Large intestine (tissue), 12 donors: ENCODE measurements at places on chromosomes 5 and 9. TPM values are rescaled to one million over a fixed set of nuclear protein-coding genes. Genes with fewer than 3 reads are reported as not detected.
A peak's percentile ranks its signal among the peaks of the same experiment; 100 is the strongest.

DNA sequence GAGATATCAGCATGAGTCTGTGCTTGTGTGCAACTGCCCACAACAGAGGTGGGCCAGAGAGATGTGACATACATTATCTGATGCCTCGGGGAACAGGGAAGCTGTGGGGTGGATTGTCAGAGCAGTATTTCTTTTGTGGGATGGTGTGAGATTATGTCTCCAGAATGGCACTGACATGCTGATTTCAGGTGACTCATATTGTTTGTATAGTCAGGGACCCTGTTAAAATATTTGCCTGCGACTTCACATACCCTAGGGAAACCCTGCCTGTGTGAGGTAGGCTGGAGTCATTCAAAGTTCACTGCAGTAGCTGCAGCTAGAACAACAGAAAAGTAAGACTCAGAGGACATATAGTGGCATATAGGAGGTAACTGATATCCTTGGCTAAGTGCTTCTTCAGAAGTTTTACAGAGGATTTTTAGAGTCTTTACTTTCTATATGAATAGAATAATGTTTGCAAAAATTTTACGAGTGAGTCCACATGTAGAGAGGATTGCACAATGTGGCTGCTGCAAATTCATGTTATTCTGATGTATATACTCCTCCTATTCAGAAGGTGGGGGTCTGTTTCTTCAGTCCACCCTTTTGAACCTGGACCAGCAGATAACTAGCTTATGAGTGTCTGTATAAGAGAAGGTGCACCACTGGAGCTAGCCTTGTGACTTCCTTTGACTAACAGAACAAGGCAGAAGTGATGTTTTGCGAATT is 89.3 kb downstream of the MACIR start:
- DNase-seq = no peak

- DNase-seq = no peak
These were observed 208.6 kb upstream of the RGMB start for GRCh38 chr5:98564836-98565235.

- DNase-seq = no peak
These were observed 21.3 kb downstream of the HK3 start for GRCh38 chr5:176877793-176878331.

DNA sequence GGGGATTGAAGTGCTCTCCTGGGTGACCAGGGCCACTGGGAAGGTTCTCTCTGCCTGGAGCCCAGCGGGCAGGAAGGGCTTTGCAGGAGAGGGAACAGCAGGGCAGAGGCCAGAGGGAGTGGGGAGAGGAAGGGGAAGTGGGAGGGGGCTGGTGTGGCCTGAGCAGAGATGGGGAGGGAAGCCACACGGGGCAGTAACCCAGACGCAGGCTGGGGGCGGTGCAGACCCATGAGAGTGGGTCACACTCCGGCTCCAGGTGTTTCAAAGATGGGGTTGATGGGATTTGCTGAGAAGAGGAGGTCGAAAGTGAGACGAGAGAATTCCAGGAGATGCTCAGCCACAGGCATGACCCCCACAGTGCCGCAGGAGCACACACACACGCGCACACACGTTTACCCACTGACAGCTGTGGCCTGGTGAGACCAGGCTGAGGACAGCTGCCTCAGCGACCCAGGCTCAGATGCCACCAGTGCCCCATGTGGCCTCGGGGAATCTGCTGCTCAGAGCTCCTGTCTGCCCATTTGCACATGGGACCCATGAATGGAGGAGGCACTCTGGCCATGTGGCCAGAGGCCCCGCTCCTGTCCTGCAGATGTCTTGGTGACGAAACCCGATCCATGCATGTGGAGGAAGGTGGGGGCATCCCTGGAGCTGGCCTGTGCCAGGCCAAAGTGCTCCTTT is 32.7 kb upstream of the FCN2 start:
- no peak for DNase-seq

DNA sequence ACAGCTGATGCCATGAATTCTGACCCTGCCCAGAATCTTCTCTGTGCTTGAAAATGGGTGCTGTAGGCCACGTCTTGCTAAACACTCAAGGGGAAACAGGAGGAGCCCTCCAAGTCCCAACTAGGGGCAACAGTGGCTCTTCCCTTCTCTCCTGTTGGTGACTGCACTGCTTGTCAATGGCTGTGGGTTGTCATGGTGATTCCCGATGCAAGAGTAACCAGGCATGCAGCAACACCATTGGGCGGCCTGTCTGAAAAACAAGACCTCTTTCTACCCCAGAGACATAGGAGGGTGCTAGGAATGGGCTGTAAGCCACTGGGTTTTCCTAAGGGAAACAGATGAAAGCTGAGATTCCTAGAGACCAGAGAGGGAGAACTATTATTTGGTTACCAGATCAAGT is 201.7 kb upstream of the PANK3 start:
- DNase-seq = no peak

DNA sequence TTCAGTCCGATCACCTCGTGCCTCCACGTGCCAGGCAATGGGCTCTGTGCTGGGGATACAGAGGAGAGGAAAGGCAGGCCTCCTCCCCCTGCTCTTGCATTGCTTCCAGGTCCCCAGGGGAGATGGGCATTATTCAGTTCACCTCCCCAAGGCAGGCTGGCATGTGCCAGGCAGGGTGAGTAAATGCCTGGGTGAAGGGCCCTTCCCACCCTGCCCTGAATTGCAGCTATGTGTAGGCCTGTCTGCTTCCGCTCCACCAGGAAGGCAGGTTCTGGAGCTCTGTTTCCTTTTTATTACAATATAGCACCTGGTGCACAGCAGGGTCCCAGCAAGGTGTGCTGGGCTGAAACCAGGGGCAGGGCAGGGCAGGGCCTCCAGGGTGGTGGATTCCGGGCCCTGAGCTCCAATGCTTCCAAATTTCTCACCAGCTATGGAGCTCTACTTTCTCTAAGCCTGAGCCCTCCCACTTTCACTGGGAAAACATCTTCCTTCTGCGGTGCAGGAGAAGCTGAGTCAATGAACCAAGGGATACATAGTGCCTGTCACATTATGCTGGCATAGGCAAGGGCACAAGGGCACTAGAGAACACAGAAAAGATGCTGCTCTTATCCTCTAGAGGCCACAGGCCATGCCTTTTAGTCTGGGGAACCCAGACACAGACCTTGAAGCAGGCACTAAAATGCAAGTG is 42.0 kb downstream of the SHB start:
- DNase-seq = no peak

DNA sequence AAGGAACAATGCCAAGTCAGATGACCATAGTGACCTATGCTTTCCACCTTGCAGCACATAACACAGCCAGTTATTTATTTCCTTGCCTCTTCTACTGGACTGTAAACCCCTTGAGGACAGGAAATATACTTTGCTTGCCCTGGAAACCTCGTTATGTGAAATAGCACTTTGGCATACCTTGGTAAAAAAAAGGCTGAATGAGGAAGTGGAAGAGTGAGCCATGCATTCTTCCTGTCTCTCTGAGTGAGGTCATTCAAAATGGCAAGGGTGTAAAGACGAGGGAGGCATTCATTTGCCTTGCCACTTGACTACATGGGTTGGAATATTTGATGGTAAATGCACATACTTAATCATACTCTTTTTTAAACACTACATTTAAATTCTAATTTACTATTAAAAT is 42.8 kb upstream of the SVEP1 start:
- no peak for DNase-seq

GRCh38 chr9:131237291-131237690 is 39.0 kb downstream of the FAM78A start:
- DNase-seq = no peak

DNA sequence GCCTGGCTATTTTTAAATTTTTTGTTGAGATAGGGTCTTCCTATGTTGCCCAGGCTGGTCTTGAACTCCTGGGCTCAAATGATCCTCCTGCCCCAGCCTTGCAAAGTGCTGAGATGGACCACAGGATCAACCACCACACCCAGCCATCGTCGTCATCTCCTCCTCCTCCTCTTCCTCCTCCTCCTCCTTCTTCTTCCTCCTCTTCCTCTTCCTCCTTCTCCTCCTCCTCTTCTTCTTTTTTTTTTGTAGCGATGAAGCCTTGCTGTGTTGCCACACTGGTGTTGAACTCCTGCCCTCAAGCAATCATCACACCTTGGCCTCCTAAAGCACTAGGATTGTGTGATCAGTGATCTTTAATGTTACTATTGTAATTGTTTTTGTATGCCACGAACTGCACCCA is 49.4 kb upstream of the ERBIN start:
- no peak for DNase-seq

GRCh38 chr9:92001244-92001643 is 51.2 kb upstream of the ROR2 start:
- no peak for DNase-seq

DNA sequence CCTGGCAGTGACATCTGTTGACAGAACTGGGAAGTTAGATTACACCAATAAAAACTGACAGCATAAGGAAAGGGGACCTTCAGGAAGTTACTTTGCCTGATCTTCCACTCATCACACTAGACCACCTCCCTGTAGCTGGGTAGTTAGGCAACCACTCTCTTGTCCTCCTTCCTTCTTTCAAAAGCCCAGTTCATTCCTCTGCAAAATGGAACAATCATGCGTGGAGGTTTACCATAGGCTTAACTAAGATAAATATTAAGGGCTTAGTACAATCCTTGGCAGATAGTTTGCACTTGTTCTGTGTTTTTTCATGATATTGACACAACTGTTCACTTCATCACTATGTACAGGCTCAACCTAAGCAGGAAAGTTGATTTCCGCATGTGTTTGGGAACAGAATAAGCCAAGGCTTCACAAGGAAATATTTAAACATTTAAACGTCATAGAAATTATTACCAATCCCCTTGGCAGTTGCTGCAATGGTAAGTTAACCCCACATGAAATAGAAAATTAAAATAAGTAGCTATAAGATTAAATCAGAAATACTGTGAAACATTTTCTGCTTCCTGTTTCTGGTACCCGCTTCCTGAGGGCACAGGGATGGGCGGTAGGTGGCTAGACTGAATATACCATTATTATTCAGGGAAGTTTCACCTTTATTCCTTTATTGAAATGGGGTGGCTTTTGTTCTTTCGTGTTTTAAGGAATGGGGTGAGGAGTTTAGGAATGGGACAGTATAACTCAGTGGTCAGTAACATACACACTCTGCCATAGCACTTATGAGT is 9.9 kb upstream of the PTGER4 start:
- DNase-seq = no peak

DNA sequence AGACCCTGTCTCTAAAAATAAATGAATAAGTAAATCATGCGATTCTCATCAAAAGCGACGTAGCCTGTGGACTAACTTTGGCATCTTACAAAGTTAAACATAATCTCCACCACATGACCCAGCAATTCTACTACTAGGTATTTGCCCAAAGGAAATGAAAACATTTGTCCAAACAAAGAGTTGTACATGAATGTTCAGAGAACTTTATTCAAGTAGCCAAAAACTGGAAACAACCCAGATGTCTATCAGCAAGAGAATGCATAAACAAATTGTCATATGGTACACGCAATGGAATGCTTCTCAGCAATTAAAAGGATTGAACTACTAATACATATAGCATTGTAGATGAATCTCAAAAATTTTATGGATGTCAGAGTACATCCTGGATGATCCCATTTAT is 82.6 kb downstream of the ADRB2 start:
- no peak for DNase-seq

GRCh38 chr5:150131978-150132694 is 23.5 kb downstream of the PDGFRB start:
- no peak for DNase-seq

DNA sequence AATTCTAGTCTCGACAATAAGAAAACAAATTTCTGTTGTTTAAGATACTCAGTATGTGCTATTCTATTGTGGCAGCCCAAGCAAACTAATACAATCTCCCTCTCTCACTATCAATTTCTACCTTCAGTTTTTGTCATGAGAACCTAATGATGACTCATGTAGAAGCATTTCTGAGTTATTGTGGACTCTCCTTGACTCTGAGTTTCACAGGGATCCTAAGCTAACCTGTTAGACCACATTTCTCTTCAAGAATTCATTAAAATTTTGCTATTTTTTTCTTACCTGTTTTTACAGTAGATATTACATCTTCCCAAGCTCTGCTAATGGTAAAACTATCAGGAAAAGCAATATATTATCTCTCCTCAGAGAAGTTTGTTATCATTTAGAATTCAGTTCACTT is 599.1 kb upstream of the TYRP1 start:
- DNase-seq = no peak

DNA sequence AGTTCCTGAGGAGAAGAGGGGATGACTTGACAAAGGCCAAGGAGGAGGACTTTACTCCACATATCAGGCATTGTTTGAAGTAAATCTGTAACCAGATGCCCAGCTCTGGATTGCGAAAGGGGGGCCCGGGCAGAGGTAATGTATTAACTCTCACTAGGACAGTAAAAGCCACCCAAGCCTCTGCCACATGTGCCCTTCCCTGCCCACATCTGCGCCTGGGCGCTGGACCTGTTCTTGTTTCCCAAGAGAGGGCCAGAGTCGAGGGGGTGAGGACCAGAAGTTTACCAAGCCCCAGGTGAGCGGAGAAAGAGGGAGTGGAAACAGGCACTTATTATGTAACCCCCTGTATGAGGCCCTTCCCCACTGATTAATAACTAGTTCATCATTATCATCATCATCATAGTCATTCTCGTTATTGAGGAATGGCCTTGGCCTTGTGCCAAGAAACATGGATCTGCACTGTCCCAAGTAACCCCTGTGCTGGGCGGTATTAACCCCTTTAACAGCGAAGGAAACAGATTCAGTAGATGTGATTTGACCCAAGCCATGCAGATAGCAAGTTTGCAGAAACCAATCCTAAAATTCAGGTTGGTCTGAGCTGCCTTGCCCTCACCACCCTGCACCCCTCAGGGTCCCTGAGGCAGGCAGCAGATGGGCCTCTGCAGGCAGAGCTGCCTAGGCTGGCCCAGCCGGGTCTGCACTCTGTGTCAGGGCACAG is at the start of gene SLC23A1:
Gene SLC23A1, minus strand, starts transcription at position 23 of the 718 bp plus-strand sequence. CDS start 44 bp downstream, outside the sequence.
- peak; percentile 92 for DNase-seq

GRCh38 chr5:52915176-52915875 is 73.8 kb upstream of the ITGA2 start:
- DNase-seq = peak; percentile 53

DNA sequence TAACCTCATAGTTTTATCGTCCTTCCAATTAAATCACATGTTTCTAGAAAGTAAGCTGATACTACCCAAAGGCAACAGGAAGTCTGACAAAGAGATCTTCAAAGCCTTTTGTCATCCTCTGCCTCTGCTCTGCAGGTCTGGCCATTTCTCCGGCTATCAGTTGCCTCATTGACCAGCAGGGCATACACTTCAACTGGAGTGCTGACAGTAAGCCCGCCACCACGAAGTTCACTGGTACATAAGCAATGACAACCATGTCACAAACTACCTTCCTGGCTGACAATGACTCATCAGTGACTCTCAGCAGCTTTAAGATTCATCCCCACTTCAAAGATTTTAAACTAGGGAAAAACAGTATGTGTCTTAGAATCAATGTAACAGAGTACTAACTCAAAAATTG is 20.6 kb downstream of the SPTLC1 start:
- DNase-seq = no peak

The OR1N2 gene
- polyA plus RNA-seq = not detected

The RECK gene
- polyA plus RNA-seq = 9.1 TPM

The TIGD6 gene
- 5.4 TPM for polyA plus RNA-seq

The BTNL8 gene
- 135 TPM for polyA plus RNA-seq

The CDC37L1 gene
- polyA plus RNA-seq = 16.4 TPM

The IFNK gene
- 0.06 TPM for polyA plus RNA-seq

The PCDHB14 gene
- polyA plus RNA-seq = 2.7 TPM

The MYO10 gene
- 30.7 TPM for polyA plus RNA-seq

The FAM163B gene
- 0.09 TPM for polyA plus RNA-seq

The PCDH1 gene
- 29.4 TPM for polyA plus RNA-seq

The C9orf50 gene
- polyA plus RNA-seq = 0.33 TPM

The C9orf153 gene
- 0.22 TPM for polyA plus RNA-seq

The SPATA31C1 gene
- polyA plus RNA-seq = 0.18 TPM

The MARCOL gene
- not detected for polyA plus RNA-seq
